ENCODE measurements at places on chromosomes 2 and 18. TPM values are rescaled to one million over a fixed set of nuclear protein-coding genes. Genes with fewer than 3 reads are reported as not detected.

- DNase-seq: no peak
These were observed 1331.8 kb upstream of the ZEB2 start for GRCh38 chr2:145851730-145852129.

ALKAL2 gene
- total RNA-seq: 155 TPM

GRCh38 chr2:51028829-51029228 is 3.1 kb downstream of the NRXN1 start:
- DNase-seq: no peak

GRCh38 chr2:13522096-13522495 is 805.4 kb downstream of the TRIB2 start:
- no peak for DNase-seq

DNA sequence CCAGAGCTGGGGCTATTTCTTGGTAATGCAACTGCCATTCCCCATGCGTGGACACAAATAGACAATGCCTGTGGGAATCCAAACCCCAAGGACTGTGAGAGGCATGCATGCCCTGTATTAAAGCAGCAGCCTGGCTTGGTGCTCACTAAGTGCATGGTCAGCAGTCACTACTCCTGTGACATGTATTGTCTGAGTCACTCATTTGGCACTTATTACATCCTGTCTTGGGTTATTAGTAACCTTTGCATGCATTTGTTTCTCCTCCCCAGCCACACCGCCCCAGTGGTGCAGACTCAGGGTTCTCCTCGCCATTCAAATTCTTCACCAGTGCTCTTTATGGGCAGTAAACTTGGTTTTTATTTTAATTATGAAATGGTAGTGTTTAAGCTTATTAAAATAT is 30.2 kb downstream of the PRKCE start:
- DNase-seq: peak; percentile 32

LBH gene
- total RNA-seq: 23.5 TPM

- no peak for DNase-seq
These were observed 66.4 kb downstream of the VIT start for GRCh38 chr2:36762764-36763490.

APOB gene
- 0.13 TPM for total RNA-seq

SERPINB3 gene
- total RNA-seq: not detected

DNA sequence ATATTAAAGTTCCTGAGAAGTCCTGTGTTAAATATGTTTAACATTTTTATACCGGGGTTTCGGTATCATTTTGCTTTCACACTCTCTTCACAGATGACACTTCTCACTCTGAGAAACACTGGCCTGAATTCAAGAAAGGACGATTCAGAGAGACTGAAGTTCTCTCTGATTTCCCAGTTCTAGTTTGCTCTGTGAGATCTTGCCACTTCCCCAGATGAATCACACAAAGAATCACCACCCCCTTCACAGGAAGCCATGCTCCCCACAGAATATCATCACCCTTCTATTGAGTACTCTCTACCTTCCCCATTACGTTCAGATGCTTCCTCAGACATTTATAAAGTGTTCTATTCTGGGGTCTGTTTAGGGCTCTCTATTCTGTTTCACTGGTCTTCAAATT is 16.1 kb upstream of the CD207 start:
- no peak for DNase-seq

GRCh38 chr18:32552421-32553030 is 81.8 kb upstream of the GAREM1 start:
- DNase-seq: peak; percentile 66

GRCh38 chr18:44602845-44603244 is 77.8 kb upstream of the SETBP1 start:
- DNase-seq: no peak

DNA sequence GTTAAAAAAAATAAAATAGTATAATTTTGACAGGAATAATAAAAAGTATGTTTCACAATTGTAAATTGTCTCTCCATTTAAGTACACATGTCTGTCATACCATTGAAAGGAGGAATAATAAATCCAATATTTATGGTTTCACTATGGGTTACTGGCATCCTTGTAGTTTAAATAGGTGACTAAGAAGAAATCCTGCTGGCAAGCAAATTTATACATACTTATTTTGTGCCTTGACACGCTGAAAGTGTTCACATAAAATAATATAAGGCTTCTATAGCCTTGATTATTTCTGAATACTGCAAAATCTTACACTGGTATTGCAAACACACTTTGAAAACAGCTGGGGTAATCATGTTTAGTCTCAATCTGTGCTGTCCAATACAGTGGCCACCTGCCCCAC is 138.3 kb upstream of the ETAA1 start:
- DNase-seq: no peak

DNA sequence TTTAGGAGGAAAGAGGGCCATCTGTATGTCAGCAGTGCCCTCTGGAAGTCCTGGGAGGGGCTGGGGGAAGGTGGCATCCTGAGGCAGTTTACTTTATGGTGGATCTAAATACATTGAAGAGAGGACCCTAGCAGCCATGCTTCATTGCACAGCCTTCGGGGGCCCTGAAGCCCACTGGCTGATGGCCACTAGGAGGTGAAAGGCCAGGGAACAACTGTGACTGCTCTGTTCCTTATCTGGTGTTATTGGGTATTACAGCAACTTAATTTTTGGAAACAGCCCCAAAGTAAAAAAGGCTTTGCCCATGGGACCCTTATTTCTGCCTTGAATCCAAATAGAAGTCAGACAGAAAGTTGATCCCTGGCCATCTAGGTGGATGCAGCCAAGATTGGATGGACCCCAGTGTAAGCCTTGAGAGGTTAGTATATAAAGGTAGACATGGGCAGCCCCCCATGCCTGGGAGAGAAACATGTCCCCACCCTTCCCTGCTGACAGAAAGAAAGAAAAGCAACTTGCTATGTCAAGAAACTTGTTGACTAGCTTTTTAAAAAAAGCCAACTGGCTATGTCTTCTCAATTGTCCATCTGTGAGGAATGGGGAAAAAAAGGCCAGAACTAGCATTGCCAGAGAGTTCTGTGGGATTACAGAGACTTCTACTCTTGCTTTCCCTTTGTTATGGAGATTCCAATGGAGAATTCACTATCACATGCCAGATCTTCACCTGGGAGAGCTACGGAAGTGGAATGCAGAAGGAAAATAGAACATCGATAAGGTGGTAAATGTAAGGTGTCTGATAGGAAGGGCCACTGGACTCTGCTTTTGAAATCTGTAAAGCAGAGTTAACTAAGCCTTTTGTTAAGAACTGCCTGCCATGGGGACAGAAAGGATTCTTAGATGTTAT is 58.6 kb upstream of the OSR1 start:
- no peak for DNase-seq

KLHL14 gene
- total RNA-seq: 0.32 TPM

DNA sequence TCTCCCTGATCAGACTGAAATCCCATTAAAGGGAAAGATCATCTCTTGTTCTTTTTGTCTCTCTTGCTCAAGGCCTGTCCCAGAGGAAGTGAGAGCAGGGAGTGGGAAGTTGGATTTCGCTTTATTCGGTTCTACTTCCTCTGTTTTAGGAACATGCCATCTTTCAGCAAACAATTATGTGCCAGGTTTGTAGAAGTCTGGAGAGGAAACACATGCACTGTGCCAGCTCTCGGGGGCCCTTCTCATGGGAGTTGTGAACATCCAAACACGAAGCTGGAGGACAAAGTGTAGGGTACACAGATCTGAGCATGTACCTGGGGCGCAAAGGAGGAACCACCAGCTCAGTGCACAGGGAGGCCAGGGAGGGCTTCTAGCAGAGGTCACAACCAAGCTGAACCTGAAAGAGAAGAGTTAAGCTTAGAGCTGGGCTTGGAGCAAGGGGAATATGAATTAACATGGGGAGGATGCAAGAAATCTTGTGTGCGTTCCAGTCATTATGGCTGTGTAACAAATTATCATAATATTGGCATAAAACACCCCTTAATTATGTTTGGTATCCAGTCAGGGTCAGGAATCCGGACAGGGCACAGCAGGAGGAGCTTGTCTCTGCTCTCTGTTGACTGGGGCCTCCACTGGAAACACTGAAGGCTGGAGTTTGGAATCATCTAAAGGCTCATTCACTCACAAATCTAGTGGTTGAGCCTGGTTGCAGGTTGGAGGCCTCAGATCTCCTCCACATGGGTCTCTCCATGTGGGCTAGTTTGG is 128.6 kb downstream of the ZFP36L2 start:
- no peak for DNase-seq

GRCh38 chr18:64618390-64618789 is 469.5 kb upstream of the LINC00305 start:
- no peak for DNase-seq

SP5 gene
- total RNA-seq: 3.9 TPM

IL36B gene
- total RNA-seq: not detected

DNA sequence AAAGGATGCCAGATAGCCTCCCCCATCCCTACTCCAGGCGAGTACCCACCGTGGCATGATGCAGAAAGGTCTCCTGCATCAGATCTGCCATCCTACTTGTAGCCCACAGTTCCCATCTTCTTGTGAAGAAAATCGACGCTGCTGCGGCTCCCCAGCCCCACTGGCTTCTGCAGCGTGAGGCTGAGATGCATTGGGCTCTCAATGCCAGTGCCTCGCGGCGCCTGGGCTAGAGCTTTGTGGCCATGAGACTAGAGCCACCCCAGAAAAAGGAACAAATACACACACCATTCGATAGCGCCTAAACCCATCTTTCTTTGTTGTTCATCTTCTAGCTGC is 2.8 kb downstream of the NOL4 start:
- peak; percentile 14 for DNase-seq
